ENCODE measurements at places on chromosomes 7 and 10.

DNA sequence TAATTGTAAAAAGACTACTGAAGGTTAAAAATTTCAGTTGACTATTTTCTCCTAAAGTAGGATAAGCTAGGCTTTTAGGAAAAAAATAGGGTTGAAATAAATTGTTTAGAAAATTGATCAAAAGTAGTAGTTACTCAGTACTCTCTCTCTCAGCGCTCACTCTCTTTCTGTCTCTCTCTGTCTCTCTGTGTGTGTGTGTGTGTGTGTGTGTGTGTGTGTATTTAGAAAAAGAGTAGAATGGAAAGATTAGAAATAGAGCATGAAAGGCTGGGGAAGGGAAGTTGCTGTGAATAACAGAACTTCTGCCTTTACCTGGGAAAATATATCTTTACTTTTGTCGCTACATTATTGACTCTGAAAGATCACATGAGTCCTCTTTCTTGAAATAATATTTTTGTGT is 20.6 kb downstream of the ADK start:
- DNase-seq: no peak

GRCh38 chr7:974172-974571 is 1.2 kb downstream of the COX19 start:
- DNase-seq: no peak

- peak; percentile 47 for DNase-seq
Measured at GRCh38 chr10:119198438-119198837, 8.9 kb upstream of the GRK5 start.

DNA sequence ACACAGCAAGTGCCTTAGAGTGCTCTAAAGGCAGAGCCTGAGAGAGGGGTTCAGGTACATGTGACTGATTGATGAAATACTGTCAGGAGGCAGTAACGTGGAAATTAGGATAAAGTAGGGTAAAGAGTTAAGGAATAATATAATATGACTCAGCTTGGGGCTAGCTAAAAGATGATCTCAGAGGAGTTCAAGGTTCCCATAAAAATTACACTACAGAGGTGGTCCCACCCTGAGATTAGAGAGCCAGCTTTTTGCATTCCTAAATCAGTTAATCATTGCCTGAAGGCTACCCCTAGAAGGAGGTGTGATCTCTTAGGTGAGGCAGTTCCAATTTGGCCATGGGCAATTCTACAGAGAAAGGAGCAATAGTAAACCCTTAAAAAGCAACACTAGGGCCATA is 5.8 kb downstream of the LIPJ start:
- DNase-seq: no peak

DNA sequence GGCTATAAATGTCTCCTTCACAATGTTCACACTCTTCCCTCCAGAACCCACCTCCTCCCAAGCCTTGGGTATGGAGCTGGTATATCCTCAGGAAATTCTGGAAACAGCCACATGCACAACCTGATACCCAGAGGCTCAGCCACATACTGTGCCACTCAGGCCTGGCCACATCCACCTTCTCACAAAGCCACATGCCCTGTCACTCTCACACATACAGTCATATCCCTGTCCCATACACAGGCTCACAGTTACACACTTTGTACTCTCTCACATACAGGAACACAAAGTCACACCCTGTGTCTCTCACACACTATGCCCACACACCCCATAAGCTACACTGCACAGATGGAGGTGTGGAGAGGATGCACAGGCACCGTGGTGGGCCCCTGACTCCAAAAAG is 10.1 kb downstream of the KCNIP2 start:
- no peak for DNase-seq

- no peak for DNase-seq
Measured at GRCh38 chr7:156095908-156096539, 283.8 kb upstream of the SHH start.

DNA sequence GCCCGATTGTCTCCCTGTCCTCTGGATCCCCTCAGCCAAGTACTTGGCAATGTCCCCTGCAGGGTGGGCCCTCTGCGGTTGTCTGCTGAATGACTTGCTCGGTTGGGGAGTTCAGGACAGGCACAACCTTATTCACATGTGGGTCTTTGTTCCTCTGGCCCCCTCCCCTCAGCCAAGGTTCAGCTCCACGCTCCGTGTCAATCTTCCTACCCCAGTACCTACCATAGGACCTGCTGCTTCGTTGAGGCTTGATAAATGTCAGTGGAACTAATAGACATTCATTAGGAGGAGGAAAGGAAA is 7.1 kb downstream of the CPA5 start:
- DNase-seq: no peak

DNA sequence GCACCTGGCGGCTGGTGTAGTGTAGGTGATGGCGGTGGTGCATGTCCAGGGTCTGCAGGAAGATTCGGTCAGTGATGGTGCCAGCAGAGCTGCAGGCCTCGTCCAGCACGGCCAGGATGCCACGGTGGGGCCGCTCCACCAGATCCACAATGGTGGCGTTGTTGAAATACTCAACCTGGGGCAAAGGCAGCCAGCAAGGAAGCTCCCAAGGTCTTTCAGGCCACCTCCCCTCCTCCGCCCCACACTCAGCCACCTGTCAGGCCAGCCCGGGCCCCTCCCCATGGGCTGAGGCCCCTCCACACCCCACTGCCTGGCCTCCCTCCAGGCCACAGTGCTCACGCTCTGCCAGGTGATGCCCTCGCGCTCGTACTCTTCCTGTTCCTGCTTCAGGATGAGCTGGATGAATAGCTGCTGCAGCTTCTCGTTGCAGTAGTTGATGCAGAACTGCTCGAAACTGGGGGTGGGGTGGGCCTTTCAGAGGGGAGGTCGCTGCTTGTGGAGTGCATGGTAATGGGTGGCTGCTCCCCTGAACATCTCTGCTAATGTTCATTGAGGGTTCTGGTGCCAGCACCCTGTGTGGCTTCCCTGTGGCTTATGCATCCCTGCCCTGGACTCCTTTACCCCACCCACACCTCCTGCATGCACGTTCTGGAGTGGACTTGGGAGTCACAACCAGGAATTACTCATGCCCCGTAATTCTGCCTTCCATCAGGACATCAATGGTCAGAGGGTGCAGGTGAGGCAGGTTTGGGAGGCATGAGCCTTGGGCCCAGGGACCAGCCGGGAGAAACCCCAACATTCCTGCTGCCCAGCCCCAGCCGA is 8.9 kb downstream of the MYO1G start:
- peak; percentile 18 for DNase-seq
